ENCODE measurements at places on chromosomes 12 and 14.

- no peak for DNase-seq
These were observed 246.8 kb upstream of the DAAM1 start for GRCh38 chr14:58941629-58942028.

DNA sequence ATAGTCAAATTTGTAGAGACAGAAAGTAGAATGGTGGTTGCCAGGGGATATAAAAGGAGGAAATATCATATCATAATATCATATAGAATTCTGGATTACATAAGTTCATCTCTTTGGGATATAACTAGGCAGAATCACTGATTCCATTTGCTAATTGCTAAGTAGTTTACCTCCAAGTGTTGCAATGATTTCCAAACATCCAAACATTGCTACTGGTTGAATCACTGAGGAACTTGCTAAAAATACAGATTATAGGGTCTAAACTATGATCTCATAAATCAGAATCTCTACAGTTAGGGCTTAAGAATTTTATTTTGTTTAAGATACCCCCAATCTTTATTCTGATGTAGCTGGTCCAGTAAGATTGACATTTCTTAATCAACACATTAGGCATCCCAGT, 16.1 kb upstream of the TAS2R42 start:
- no peak for DNase-seq

DNA sequence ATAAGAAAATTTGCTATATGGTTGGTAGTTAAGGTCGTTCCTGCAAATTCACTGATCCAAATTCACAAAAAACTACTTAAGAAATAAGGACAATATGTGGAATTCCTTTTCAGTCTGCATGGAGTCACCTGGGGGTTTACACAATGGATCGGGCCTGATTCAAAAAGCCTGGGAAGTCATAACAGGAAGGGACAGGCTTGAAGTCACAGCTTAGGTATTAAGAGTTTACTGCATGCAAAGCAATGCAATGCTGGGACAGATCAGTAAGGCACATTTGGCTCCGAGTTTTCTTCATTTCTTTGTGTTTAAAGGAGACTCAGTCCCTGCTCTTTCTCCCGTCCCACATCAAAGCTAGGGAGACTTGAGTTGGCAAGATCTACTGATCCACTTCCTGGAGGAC, 153.3 kb downstream of the NTF3 start:
- no peak for DNase-seq

- no peak for DNase-seq
These were observed 34.8 kb downstream of the AMN start for GRCh38 chr14:102957222-102957621.

Data from vagina (tissue), 2 donors.